ENCODE measurements at places on chromosomes 1 and 21. TPM values are rescaled to one million over a fixed set of nuclear protein-coding genes. Genes with fewer than 3 reads are reported as not detected.

CLDN17 gene
- total RNA-seq: not detected

KRTAP21-2 gene
- not detected for total RNA-seq

ERICH3 gene
- not detected for total RNA-seq

PRDM2 gene
- 10.3 TPM for total RNA-seq

TSPAN2 gene
- total RNA-seq: not detected

Data from smooth muscle cell of trachea (primary cell).